ENCODE measurements at places on chromosomes 6 and 20.

- DNase-seq: no peak
Measured at GRCh38 chr6:30741789-30742315, 635 bp downstream of the FLOT1 start.

DNA sequence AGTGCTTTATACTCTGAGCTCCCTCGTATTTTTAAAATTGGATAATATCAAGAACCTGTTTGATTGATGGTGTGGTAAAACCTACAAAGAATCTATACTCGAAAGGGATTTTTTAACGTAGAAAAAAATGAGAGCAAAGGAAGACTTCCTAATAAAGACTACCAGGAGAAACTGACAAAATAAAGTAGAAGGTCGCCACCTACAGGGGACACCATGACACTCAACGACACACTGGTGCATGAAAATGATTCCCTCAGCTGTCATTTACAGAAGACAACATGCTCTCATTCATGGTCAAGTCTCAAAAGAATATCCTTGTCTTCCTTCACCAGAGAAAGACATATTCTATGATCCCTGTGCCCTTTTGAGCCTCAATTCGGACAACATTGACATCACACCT is 10.1 kb upstream of the NHSL1 start:
- no peak for DNase-seq

GRCh38 chr20:19565736-19566135 is 192.3 kb upstream of the RIN2 start:
- no peak for DNase-seq

- DNase-seq: peak; percentile 52
Measured at GRCh38 chr6:143180826-143181225, 120.1 kb downstream of the AIG1 start.

DNA sequence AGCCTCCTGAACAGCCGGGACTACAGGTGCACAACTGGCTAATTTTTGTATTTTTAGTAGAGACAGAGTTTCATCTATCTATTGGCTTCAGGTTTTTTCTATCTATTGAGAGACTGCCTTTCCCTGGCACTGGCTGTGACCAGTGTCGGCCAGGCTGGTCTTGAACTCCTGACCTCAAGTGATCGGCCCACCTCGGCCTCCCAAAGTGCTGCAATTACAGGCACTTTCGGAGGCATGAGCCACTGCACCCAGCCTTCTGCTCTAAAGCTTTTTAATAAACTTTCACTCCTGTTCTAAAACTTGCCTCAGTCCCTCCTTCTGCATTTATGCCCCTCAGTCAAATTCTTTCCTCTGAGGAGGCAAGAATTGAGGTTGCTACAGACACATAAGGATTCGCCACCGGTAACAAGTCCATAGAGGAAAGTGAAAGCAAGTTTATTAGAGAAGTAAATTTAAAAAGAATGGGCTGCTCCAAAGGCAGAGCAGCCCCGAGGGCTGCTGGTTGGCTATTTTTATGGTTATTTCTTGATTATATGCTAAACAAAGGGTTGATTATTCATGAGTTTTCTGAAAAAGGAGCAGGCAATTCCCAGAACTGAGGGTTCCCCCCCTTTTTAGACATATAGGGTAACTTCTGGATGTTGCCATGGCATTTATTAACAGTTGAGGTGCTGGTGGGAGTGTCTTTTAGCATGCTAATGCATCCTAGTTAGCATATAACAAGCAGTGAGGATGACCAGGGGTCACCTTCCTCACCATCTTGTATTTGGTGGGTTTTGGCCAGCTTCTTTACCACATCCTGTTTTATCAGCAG is 44.8 kb upstream of the RNGTT start:
- DNase-seq: no peak

DNA sequence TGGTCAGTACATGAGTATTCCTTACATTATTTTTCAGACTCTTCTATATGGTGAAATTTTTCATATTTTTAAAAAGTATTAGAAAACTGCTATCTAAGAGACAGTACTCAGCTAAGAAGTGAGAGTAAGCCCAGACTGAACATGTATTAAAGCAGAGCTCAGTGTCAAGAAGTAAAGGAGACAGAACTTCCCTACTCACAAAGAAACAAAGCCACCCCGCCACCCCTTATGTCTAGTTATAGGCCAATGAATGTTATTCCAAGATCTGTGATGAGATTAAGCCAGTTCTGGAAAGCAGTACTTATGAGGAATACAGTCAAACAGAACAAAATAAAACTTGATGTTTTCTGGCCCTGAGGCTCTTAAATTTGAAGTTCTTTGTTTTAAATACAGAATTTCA is 114.5 kb downstream of the RNGTT start:
- no peak for DNase-seq

DNA sequence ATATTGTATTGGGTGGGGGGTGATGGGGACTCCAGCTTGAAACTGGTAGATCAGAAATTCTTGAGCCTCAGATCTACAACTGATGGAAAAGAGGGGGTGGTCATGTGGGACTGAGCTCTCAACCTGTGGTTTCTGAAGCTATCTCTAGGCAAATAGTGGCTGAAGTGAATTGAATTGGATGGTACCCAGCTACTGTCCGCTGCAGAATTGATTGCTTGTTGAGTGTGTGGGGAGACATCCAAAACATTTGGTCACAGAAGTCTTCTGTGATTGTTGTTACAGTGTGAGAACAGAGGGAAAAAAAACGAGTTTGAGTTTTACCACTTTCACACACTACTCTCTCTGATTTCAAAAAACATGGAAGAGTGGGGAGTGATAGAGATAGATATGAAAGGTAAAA is 14.8 kb downstream of the CDS2 start:
- DNase-seq: no peak

All from NCI-H2171 (cell line).